EH (cell line): ENCODE measurements at places on chromosomes 2 and 18.

DNA sequence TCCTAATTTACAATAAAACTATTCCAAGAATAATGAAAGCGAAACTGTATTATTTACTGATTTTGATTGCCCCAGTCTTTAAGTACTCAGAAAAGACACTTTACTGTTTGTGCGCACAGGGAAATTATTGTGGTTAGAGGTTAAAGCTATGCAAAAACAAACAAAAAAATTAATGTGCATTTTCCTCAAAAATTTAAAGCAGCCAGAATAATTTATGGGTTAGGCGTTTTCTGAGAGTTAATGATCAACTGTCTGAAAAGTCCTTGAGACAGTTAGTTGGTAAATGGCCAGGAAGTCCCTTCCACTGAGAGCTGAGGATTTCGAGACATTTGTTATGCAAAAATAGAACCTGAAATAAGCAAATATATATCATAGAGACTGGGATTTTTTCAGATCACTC, 143.3 kb downstream of the IRS1 start:
- peak; percentile 19 for DNase-seq

- peak; percentile 32 for DNase-seq
Measured at GRCh38 chr2:218257390-218257981, 3.3 kb upstream of the GPBAR1 start.

- DNase-seq: no peak
Measured at GRCh38 chr18:30855762-30856161, 186.8 kb downstream of the DSC3 start.

DNA sequence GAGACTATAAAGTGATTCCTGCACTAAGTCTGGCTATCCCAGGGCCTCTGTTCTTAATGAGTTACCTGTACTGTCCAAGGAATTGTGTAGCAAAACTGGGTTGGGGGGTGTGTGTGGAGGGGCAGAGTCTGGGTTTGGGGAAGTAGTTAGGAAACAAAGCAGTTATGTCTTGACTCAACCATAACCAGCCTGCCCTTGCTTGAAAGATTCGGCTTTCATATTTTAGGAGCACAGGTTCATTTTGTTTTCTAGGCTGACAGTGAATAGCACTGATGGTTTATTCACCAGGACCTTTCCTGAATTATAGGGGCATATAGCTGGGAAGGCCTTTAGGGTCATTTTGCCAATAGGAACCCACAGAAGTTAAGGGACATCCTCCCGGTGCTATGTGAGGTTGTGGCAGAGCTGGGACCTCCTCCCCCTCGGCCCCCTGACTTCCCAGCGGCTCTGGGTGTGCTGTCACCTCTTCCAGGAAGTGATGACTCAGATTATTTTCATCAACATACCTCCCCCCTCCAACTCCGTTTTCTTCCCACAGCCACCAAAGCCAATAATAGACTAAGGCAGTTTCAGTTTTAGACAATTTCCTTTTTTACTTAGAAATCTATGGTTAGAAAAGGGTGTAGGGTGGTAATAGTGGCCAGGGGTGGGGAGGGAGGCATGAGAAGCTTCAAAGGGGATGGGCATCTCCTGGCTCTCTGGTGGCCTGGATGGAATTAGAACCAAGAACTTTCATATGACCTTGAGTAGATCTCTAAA, 44.8 kb downstream of the SETBP1 start:
- DNase-seq: peak; percentile 77

DNA sequence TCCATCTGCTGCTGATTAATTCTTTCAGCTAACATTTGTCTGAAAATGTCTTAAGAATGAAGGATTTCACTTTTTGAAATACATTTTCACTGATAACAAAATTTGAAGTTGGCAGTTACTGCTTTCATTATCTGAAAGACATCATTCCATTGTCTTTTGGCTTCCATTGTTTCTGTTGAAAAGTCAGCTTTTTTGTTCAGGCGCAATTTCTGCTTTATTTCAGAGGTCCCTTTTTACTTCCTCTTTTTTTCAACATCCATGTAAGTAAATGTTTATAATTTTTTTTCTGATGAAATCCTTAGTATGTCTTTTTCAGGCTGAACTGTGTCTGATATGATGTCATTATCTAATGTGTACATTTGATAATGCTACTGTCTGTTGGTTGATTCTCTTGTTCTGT, 184.2 kb downstream of the RND3 start:
- no peak for DNase-seq
